ENCODE measurements at places on chromosomes 7 and 10. TPM values are rescaled to one million over a fixed set of nuclear protein-coding genes. Genes with fewer than 3 reads are reported as not detected.
A peak's percentile ranks its signal among the peaks of the same experiment; 100 is the strongest.

Gene SLC26A5
- total RNA-seq = not detected

DNA sequence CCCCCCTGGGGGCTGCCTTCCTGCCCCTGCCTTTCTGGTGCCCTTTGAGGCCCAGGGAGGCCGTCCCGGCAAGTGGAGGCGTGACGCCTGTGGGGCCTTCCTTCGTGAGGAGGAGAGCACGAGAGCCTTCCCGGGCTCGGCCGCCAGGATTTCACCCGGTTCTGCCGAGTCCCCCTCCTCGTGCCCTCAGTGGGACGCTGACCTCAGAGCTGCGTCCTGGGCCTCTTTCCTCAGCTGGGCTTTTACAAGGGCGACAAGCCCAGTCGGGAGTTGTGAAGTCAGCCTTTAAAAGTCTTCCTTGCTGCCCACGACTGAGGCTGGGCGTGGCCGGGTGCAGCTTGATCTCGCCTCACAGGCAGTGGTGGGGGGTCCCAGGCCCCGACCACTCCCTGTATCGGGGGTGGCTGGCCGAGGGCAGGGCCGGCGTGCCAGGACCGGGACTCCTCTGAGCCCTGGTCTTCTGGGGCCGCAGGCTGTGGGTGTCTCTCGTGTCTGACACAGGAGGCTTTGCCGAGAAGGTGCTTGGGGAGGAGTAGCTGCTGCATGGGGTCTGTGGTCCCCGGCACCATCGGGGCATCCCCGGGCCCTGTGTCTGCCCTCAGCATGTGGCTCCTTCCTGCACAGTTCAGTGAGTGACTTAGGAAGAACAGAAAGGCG is 41.8 kb downstream of the FAM20C start:
- H3K4me3 ChIP-seq = no peak overlapping the region
- no peak for DNase-seq
- peaks cover 55% of the 10 kb centered on the region for H3K4me1 ChIP-seq
- H3K36me3 ChIP-seq = no peaks in the 10 kb centered on the region
- peak overlapping the region; percentile 86 for H3K27ac ChIP-seq
- H3K27me3 ChIP-seq = no peaks in the 10 kb centered on the region

- H3K4me1 ChIP-seq = peaks cover 37% of the 10 kb centered on the region
- H3K36me3 ChIP-seq = no peaks in the 10 kb centered on the region
- H3K27me3 ChIP-seq = no peaks in the 10 kb centered on the region
These were observed 1.3 kb downstream of the LCOR start for GRCh38 chr10:96833220-96834001.

DNA sequence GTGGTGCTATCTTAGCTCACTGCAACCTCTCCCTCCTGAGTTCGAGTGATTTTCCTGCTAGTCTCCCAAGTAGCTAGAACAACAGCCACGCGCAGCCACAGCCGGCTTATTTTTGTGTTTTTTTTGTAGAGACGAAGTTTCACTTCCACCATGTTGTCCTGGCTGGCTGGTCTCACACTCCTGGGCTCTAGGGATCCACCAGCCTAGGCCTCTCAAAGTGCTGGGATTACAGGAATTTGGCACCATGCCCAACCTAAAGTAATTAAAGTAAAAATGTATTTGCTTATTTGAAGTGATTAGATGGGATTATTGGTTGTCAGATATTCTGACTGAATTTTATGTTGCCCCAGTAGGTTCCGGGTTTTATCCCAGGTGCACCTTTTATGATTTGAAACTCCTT is 22.7 kb downstream of the LUC7L2 start:
- H3K4me1 ChIP-seq = no peaks in the 10 kb centered on the region
- no peak for DNase-seq
- peaks cover 16% of the 10 kb centered on the region for H3K36me3 ChIP-seq
- no peak overlapping the region for H3K4me3 ChIP-seq

Gene NT5C3A
- total RNA-seq = 29.1 TPM

GRCh38 chr7:76231071-76231470 is 29.4 kb downstream of the SRRM3 start:
- no peak overlapping the region for H3K27ac ChIP-seq
- DNase-seq = no peak
- no peak overlapping the region for H3K4me3 ChIP-seq
- no peaks in the 10 kb centered on the region for H3K36me3 ChIP-seq
- H3K4me1 ChIP-seq = no peaks in the 10 kb centered on the region
- H3K27me3 ChIP-seq = peaks cover 4% of the 10 kb centered on the region

DNA sequence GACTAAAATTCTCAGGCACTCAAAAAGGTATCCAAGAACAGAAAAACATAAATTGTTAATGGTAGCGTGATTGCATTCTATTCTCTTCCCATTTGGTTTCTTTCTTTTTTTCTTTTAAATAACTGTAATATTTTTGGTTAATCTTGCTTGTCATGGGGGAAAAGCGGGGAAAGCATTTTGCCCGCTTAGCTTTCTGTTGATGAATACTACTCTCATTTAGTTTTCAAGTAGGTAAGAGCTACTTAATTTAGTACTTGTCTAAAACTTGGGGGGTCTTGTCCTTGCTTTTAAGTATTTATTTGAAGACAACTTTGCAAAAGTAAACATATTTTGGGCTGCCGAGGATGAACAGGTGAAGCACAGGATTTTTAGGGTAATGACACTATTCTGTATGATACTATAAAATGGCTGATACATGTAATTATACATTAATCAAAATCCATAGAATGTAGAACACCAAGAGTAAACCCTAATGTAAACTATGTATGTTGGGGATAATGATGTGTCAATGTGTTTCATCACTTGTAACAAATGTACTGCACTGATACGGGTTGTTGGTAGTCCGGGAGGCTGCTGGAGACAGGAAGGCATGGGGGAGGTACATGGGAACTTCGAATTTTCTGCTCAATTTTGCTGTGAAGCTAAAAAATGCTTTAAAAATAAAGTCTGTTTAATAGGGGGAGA is 1.7 kb downstream of the TES start:
- no peaks in the 10 kb centered on the region for H3K27me3 ChIP-seq
- peak overlapping the region; percentile 90 for H3K27ac ChIP-seq
- no peak for DNase-seq
- peak overlapping the region; percentile 93 for H3K4me3 ChIP-seq
- no peaks in the 10 kb centered on the region for H3K36me3 ChIP-seq

GRCh38 chr7:4132221-4132620 is 549.9 kb upstream of the FOXK1 start:
- H3K36me3 ChIP-seq = no peaks in the 10 kb centered on the region
- no peaks in the 10 kb centered on the region for H3K27me3 ChIP-seq
- H3K27ac ChIP-seq = no peak overlapping the region
- no peak overlapping the region for H3K4me3 ChIP-seq
- no peaks in the 10 kb centered on the region for H3K4me1 ChIP-seq
- no peak for DNase-seq

DNA sequence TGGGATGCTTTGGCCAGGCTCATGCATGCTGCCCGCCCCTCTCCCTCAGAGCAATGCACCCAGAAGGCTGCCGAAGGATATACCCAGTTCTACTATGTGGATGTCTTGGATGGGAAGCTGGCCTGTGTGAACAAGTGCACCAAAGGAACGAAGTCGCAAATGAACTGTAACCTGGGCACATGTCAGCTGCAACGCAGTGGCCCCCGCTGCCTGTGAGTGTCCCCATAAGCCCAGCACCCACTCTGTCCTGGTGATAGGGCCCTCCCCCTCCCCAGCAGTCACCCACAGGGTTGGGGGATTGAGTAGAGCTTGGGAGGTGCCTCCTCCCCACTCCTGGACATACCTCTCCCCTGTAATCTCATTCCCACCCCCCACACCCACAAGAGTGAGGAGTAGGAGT is 7.0 kb upstream of the MUC17 start:
- no peak overlapping the region for H3K27ac ChIP-seq
- no peak for DNase-seq
- H3K4me1 ChIP-seq = peaks cover 6% of the 10 kb centered on the region
- no peak overlapping the region for H3K4me3 ChIP-seq
- no peaks in the 10 kb centered on the region for H3K27me3 ChIP-seq

- no peak overlapping the region for H3K27ac ChIP-seq
- no peaks in the 10 kb centered on the region for H3K4me1 ChIP-seq
- H3K36me3 ChIP-seq = no peaks in the 10 kb centered on the region
- no peaks in the 10 kb centered on the region for H3K27me3 ChIP-seq
- no peak for DNase-seq
These were observed 57.8 kb downstream of the GCC1 start for GRCh38 chr7:127527561-127527960.

DNA sequence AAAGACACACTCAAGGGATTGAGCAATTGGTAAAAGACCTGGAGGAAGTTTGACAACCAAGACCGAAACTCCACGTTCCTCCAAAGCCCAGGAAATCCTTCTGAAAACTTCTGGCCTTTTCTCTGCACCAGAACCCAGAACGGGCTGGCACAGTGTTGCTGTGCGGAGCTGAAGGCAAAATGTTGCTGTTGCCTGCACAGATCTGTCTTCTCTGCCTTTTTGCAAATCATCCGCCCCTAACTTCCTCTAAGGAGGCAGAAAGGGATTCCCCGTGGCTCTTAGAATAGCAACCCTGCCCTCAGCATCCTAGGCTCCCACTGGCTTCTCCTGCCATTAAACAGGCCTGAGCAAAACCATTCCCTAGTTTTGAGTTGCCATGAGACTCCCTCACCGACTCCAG is 44.9 kb downstream of the FIGNL1 start:
- no peak overlapping the region for H3K27ac ChIP-seq
- H3K36me3 ChIP-seq = no peaks in the 10 kb centered on the region
- no peak for DNase-seq
- H3K4me1 ChIP-seq = no peaks in the 10 kb centered on the region
- no peak overlapping the region for H3K4me3 ChIP-seq

- no peaks in the 10 kb centered on the region for H3K27me3 ChIP-seq
- no peak overlapping the region for H3K4me3 ChIP-seq
- no peak for DNase-seq
- peaks cover 49% of the 10 kb centered on the region for H3K4me1 ChIP-seq
These were observed 49.1 kb downstream of the SYPL1 start for GRCh38 chr7:106063024-106063423.

DNA sequence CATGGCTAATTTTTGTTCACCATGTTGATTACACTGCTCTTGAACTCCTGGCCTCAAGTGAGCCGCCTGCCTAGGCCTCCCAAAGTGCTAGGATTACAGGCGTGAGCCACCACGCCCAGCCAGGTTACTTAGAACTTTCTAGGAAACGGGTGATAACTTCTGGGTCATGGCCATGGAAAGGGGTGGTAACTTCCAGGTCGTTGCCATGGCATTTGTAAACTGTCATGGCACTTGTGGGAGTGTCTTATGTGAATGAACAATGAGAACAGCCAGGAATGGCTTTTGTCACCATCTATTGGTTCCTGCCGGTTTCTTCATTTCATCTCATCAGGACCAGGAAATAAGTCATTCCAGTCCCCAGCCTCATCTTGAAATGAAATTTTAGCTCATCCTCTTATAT is 120.9 kb downstream of the SLC16A9 start:
- H3K27ac ChIP-seq = no peak overlapping the region
- no peaks in the 10 kb centered on the region for H3K4me1 ChIP-seq
- no peaks in the 10 kb centered on the region for H3K27me3 ChIP-seq
- H3K36me3 ChIP-seq = no peaks in the 10 kb centered on the region
- no peak for DNase-seq

DNA sequence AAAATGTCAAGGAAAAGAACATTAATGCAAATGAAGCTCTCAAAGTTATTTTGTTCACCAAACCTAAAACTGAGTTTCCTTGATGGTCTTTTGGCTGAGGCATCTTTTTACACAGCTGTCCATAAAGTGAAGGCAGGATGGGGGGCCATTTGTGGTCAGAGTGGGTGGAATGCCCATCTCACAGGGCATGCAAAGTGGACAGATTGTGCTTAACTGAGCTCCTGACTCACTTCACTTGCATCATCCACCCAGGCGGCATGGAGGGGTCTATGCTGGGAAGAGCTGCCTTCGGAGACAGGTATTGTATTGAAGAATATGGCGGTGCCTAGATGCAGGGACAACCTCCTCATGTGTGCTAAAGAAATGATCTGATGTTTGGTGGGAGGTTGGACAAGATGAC is 905.3 kb downstream of the KCNMA1 start:
- no peak overlapping the region for H3K27ac ChIP-seq
- H3K4me3 ChIP-seq = no peak overlapping the region
- H3K36me3 ChIP-seq = no peaks in the 10 kb centered on the region
- H3K4me1 ChIP-seq = no peaks in the 10 kb centered on the region

GRCh38 chr7:99128076-99128950 is 15.6 kb downstream of the SMURF1 start:
- peaks cover 85% of the 10 kb centered on the region for H3K4me1 ChIP-seq
- H3K27me3 ChIP-seq = no peaks in the 10 kb centered on the region
- peak overlapping the region; percentile 74 for H3K27ac ChIP-seq
- peak overlapping the region; percentile 12 for H3K4me3 ChIP-seq
- DNase-seq = no peak
- no peaks in the 10 kb centered on the region for H3K36me3 ChIP-seq

Gene NUTM2A
- 0.21 TPM for total RNA-seq

Gene EPHA1
- total RNA-seq = 0.39 TPM

All from Panc1 (cell line).